ENCODE measurements at places on chromosomes 6 and 20.

DNA sequence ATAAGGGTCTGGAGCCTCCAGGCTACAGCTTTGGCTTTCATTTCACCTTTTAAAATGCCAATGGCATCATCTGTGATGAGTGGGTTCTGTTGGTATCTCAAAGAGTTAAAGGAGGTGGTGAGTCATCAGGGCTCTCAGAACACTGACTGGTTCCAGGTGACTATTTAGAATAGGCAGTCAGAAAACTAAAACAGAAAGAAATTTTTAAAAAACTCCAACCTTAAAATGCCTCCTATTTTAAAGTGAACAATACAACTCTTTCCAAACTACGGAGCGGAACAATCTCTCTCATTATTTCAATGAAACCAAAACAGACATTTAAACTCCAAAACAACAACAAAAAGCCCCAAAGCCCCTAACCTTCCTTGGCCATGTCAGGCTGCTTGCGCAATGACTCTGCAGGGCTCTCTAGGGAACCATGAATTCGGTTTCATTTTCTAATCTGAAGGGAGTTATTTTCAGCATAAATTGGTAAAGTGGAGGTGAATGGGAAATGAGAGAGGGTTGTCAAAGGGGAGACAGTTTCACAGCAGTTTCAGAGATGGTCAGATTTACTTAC, 194.9 kb downstream of the KIF6 start:
- DNase-seq: no peak

- DNase-seq: no peak
These were observed 7.9 kb downstream of the GNL1 start for GRCh38 chr6:30548375-30548774.

GRCh38 chr6:106163446-106163965, 77.4 kb downstream of the PRDM1 start:
- DNase-seq: peak; percentile 35

GRCh38 chr20:16364320-16364687, 208.9 kb downstream of the KIF16B start:
- no peak for DNase-seq

DNA sequence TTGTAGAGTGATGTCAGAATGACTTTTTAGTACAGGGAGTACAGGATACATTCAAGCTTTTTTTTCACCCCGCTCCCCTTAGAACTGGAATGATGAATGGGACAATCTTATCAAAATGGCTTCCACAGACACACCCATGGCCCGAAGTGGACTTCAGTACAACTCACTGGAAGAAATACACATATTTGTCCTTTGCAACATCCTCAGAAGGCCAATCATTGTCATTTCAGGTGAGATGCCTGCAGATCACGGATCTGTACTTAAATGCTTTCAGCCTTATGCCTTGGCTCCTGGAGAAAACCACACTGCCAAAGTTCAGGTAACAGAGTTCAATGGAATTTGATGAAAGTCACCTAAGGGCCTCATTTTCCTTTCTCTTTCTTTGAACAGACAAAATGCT, 8.5 kb downstream of the TNFAIP3 start:
- no peak for DNase-seq

- no peak for DNase-seq
These were observed 145.8 kb downstream of the SAMD5 start for GRCh38 chr6:147654103-147654845.

- no peak for DNase-seq
These were observed 170.0 kb upstream of the AGPAT4 start for GRCh38 chr6:161443848-161444247.

DNA sequence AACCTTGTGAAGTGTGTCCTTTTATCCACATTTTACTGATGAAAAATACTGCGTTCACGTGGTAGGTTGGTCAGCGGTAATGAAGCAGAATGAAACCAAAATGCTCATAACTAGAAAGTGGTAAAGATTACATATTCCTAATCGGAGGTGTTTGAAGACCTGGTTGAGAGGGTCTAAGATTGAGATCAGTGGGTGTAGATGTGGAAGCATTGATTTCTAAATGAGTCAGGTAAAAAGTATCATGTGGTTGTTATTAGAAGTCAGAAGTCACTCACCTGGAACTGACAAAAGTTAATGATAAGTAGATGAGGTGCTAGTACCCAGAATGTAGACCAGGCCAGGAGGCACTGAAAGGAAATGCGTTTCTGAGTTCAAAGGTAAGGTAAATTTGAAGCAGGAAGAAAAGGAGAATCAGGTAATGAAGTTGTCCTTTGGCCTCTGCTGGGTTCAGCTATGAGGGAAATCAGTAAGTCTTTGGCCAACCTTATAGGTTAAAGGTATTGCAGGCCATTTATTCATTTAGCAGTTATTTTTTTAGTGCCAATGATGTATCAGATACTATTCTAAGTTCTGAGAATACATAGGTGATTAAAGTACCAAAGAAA, 31.2 kb downstream of the FAM83B start:
- DNase-seq: no peak

DNA sequence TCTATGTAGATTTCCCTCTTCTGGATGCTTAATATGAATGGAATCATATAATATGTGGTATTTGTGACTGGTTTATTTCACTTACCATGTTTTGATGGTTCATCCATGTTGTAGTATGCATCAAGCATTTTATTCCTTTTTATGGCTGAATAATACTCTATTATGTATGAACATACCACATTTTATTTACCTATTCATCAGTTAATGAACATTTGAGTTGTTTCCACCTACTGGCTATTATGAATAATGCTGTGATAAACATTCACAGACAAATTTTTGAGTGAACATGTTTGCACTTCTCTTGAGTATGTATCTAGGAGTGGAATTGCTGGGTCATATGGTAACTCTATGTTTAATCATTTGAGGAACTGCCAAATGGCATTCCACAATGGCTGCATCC, 14.9 kb upstream of the ZNF451 start:
- no peak for DNase-seq

GRCh38 chr6:161946461-161946860, 672.6 kb upstream of the AGPAT4 start:
- no peak for DNase-seq

- no peak for DNase-seq
These were observed 67.9 kb upstream of the SNX9 start for GRCh38 chr6:157755032-157755745.

DNA sequence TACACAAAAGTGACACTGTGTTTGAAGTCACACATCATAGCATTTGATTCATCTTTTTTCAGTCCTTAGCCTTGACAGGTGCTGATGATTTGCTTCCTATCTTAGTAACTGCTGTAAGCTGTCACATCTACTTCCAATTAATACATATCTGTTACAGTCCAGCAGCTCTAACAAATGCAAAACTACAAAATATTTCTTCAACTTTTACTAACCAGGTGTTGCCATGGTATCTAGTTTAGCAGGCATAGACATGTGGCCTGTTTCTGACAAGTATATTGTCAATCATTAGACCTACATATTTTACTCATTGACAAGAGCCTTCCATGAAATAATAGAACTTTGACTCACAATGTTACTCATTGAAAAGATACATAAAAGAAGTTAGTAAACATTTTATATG, 1159.7 kb downstream of the GRIK2 start:
- no peak for DNase-seq

GRCh38 chr6:165729307-165729936, 66.4 kb upstream of the PDE10A start:
- DNase-seq: peak; percentile 8

DNA sequence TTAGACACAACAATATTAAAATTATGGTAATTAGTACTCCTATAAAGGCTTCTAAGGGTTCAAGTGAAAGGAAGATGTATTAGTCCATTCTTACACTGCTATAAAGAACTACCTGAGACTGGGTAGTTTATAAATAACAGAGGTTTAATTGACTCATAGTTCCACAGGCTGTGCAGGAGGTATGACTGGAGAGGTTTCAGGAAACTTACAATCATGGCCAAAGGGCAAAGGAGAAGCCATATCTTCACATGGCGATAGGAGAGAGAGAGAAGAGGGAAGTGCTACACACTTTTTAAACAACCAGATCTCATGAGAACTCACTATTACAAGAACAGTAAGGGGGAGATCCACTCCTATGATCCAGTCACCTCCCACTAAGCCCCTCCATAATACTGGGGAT, 52.9 kb downstream of the TINAG start:
- DNase-seq: no peak

DNA sequence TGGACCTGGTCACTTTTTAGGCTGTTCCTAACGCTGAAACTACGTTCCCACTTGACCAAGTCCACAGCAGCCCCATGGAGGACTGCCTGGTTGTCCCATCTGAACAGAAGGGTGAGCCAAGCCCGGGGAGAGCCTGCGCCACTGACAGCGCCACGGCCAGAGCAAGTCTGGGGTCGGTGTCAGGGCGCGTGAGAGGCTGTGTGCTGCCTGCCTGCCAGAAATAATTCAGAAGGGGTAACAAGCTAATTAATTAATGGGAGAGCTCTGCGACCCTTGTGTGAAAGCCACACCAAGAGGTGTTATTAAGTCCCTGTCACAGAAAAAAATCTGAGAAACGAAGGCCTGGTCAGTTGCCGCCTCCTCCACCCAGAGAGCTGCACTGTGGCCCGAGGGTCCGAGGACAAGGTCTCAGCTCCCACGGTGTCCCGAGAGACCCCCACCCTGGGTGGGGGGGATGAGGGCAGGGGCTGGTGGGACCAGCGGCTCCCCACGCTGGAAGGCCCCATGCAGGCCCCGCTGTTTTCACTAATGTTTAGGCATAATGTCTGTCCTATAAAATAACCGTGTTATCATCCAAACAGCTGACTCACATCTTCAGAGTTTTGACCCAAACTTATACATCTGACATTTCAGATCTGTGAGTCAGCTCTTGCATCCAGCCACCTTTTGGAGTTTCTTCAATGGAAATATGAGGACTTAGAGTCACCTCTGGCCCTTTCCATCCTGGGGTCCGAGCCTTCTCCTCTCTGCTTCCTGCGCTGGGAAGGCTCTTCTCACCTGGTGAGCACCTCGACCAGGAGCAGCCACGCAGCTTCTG, 58.5 kb downstream of the DLL1 start:
- DNase-seq: no peak

DNA sequence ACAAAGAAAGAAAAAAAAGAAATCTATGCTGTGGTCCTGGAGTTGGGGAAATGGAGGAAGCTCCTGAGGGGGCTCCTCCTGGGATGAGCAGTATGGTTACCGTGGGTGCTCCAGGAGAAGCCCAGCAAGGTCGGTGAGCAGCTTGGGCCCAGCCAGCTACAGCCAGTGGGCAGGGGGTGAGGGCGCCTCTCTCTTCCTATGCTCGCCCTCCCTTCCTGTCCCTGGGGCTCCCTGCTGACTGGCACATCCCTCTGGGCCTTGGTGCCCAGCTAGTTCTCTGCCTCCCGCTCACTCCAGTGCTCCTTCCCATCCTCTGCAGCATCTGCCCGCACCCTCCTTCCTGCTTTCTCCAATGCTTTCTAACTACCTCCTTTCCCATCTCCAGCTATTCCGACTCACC, 16.6 kb downstream of the CD40 start:
- DNase-seq: no peak

GRCh38 chr20:41413169-41413568, 46.6 kb upstream of the EMILIN3 start:
- DNase-seq: no peak

DNA sequence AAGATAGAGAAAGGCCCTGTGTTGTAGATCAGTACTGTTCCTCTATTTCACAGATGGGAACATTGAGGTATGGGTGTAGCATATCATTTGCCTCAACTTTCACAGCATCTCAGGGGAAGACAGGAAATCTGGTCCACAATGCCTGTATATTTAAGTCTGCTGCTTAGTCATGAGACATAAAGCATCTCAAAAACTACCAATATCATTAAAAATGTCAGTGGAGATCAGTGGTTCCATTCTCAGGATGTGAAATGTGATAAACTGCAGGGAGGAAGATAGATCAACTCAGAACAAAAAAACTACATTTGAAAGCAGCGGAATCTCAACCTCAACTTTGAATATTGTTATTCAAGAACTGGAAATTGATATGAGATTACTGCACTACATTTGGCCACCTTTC, 192.9 kb upstream of the PREP start:
- DNase-seq: no peak

GRCh38 chr20:44644667-44645131, 6.8 kb downstream of the ADA start:
- DNase-seq: peak; percentile 36

- DNase-seq: no peak
These were observed 53.2 kb upstream of the NKX2-4 start for GRCh38 chr20:21450572-21450971.

DNA sequence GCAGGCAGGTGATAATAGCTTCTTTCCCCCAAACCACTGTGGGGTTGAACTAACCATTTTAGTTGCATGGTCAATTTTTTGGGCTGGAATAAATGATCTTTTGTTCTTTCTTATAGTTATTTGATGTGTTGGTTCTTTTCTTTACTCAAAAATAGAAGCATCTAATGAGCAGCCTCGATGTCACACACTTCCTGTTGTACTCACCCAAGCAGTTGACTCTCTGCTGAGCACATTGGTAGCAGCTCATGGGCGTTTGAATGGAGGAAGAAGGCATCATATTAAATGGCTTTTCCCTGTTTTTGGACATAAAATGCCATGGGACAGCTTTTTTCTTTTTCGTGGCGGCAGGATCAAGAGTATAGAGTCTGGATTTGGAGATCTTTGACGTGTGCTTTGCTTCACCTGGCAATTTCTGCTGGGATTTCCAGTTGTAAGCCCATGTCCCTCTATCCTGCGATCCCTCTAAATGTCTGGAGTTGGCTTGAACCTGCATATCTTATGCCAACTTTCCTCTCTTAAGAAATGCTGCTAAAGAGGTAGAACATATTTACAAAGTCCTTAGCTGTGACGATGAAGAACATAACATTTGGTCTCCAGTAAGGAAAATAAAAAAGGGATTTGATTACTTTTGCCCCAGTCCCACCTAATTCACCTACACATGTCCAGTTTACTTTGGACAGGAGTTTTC, 268.3 kb downstream of the PRL start:
- DNase-seq: no peak
